ENCODE measurements at places on chromosomes 7 and 10. TPM values are rescaled to one million over a fixed set of nuclear protein-coding genes. Genes with fewer than 3 reads are reported as not detected.
A peak's percentile ranks its signal among the peaks of the same experiment; 100 is the strongest.

The AKR1E2 gene
- 16.8 TPM for total RNA-seq

- no peak overlapping the region for H3K27ac ChIP-seq
- no peaks in the 10 kb centered on the region for H3K27me3 ChIP-seq
- no peak for DNase-seq
These were observed 56.0 kb downstream of the NKX6-2 start for GRCh38 chr10:132729810-132730572.

GRCh38 chr7:129072479-129073011 lies 17.6 kb upstream of the TNPO3 start:
- no peak overlapping the region for H3K27ac ChIP-seq
- H3K36me3 ChIP-seq: no peaks in the 10 kb centered on the region
- no peaks in the 10 kb centered on the region for H3K4me1 ChIP-seq
- H3K27me3 ChIP-seq: peaks cover 6% of the 10 kb centered on the region
- no peak for DNase-seq

The SKIDA1 gene
- 4.2 TPM for total RNA-seq

- DNase-seq: no peak
- H3K4me1 ChIP-seq: peaks cover 56% of the 10 kb centered on the region
- peak overlapping the region; percentile 85 for H3K27ac ChIP-seq
- H3K4me3 ChIP-seq: peak overlapping the region; percentile 74
These were observed 1.0 kb downstream of the TNS3 start for GRCh38 chr7:47580811-47581331.

- peak overlapping the region; percentile 32 for H3K4me3 ChIP-seq
- peaks cover 7% of the 10 kb centered on the region for H3K4me1 ChIP-seq
- no peaks in the 10 kb centered on the region for H3K27me3 ChIP-seq
- peak; percentile 87 for DNase-seq
These were observed 46.0 kb downstream of the ZNF777 start for GRCh38 chr7:149414745-149415390.

The SFRP4 gene
- total RNA-seq: 10.2 TPM

- H3K4me3 ChIP-seq: peak within 1 kb of the TSS; percentile 75
- peak within 1 kb of the TSS; percentile 92 for H3K27ac ChIP-seq
- H3K27me3 ChIP-seq: no peaks in the 10 kb centered on the region
- peak; percentile 78 for DNase-seq
These were observed at the start of gene STAMBPL1 for GRCh38 chr10:88879534-88880281. Gene STAMBPL1 (plus strand): TSS chr10:88880245. CDS start chr10:88901709, 21,464 bp downstream.

DNA sequence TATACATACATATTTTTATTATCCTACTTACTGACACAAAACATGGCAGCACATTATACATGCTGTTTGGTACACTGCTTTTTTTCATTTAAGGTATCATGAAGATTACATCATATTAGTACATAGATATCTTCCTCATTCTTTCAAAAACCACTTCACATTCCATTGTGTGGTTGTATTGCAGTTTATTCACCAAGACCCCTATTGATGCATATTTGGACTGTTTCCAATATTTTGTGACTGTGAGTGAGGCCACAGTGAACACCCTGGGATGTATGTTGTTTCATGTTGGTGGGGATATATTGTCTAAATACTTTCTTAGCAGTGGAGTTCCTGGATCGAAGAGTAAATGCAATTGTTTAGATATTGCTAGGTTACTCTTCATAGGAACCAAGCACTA lies 39.0 kb downstream of the TFAM start:
- no peaks in the 10 kb centered on the region for H3K27me3 ChIP-seq
- no peak for DNase-seq
- no peaks in the 10 kb centered on the region for H3K36me3 ChIP-seq
- H3K27ac ChIP-seq: no peak overlapping the region

The PPP1R17 gene
- total RNA-seq: not detected

The POLL gene
- total RNA-seq: 30.0 TPM

- no peak overlapping the region for H3K27ac ChIP-seq
- no peak overlapping the region for H3K4me3 ChIP-seq
- DNase-seq: no peak
These were observed 4.6 kb downstream of the WIPF3 start for GRCh38 chr7:29810813-29811482.

DNA sequence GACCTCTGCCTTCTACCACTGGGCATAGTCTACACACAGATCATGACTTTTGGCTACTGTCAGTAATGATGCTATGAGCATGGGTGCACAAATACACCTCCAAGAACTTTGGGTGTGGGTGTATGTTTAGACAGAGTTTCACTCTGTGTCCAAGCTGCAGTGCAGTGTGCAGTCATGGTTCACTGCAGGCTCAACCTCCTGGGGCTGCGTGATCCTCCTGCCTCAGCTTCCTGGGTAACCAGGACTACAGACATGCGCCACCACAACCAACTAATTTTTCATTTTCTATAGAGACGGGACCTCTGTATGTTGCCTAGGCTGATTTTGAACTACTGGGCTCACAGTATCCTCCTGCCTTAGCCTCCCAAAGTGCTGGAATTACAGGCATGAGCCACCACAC lies 194.4 kb downstream of the NSUN6 start:
- DNase-seq: no peak
- no peaks in the 10 kb centered on the region for H3K27me3 ChIP-seq
- no peaks in the 10 kb centered on the region for H3K4me1 ChIP-seq
- H3K27ac ChIP-seq: no peak overlapping the region

The ADD3 gene
- total RNA-seq: 106 TPM

DNA sequence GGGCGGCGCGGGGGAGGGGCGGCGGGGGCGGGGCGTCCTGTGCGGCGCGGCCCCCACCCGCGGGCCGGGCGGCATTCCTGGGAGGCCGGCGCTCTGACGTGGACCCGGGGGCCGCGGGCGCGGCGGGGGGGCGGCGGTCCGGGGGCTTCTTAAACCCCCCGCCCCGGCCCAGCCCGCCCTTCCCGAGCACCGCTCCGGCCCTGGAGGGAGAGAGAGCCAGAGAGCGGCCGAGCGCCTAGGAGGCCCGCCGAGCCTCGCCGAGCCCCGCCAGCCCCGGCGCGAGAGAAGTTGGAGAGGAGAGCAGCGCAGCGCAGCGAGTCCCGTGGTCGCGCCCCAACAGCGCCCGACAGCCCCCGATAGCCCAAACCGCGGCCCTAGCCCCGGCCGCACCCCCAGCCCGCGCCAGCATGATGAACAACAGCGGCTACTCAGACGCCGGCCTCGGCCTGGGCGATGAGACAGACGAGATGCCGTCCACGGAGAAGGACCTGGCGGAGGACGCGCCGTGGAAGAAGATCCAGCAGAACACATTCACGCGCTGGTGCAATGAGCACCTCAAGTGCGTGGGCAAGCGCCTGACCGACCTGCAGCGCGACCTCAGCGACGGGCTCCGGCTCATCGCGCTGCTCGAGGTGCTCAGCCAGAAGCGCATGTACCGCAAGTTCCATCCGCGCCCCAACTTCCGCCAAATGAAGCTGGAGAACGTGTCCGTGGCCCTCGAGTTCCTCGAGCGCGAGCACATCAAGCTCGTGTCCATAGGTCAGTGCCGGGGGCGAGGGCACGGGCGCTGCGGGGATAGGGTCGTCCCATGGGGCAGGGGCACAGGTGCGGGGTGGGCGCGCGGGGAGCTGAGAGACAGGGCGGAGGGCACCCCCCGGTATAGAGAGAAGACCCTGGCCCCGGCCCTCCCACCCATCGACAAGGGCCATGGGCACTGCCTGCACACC lies at the start of gene FLNC:
FLNC (plus strand) TSS at position 176 of the 947 bp plus-strand sequence; CDS start at position 408, 232 bp downstream.
- peaks cover 69% of the 10 kb centered on the region for H3K4me1 ChIP-seq
- DNase-seq: peak; percentile 87
- H3K4me3 ChIP-seq: peak within 1 kb of the TSS; percentile 90
- H3K27me3 ChIP-seq: no peaks in the 10 kb centered on the region
- H3K27ac ChIP-seq: peak within 1 kb of the TSS; percentile 98

The PALD1 gene
- total RNA-seq: 33.8 TPM

The TPK1 gene
- total RNA-seq: 6.4 TPM

The GNA12 gene
- 22.0 TPM for total RNA-seq

DNA sequence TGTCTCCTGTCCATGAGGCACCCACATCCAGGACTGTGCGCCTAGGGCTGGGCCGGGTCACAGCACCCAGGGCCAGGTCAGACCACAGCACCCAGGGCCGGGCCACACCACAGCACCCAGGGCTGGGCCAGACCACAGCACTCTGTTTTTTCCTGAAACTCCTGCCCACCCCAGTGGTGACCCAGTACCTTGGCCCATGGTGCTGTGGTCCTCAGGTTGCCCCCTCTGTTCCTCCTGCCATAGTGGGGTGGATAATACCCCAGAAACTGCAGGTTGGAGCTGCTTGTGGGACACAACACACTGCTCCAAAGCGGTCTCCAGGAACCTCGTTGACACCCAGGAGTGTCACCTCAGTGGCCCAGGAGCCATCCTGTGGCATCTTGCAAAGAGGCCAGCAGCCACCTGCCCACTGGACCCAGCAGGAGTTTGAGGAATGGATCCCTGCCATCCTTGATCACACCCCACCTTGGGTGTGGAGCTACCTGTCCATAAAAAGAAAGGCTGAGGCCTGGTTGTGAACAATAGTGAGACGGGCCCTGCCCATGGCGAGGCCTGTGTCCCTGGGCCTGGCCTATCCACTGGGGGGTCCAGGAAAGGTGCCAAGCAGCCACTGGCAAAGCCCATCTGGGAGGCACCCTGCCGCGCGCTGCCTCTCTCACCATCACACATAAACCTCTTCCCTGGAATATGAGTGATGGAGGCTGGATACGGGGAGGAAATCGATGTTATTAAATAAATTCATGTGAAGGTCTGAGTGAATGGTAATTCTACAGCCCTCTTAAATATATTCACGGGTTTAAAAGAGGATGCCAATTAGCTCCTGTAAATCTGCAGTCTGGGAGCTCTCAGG lies 89.0 kb downstream of the NKX6-2 start:
- no peak overlapping the region for H3K27ac ChIP-seq
- H3K27me3 ChIP-seq: no peaks in the 10 kb centered on the region
- H3K4me3 ChIP-seq: no peak overlapping the region
- H3K4me1 ChIP-seq: peaks cover 24% of the 10 kb centered on the region
- DNase-seq: peak; percentile 62

Data from sigmoid colon (tissue), 7 donors.